Uterus (tissue), 4 donors: ENCODE measurements at places on chromosomes 4 and X.

- no peak for DNase-seq
These were observed 4.2 kb downstream of the CENPVL3 start for GRCh38 chrX:51614353-51615012.

DNA sequence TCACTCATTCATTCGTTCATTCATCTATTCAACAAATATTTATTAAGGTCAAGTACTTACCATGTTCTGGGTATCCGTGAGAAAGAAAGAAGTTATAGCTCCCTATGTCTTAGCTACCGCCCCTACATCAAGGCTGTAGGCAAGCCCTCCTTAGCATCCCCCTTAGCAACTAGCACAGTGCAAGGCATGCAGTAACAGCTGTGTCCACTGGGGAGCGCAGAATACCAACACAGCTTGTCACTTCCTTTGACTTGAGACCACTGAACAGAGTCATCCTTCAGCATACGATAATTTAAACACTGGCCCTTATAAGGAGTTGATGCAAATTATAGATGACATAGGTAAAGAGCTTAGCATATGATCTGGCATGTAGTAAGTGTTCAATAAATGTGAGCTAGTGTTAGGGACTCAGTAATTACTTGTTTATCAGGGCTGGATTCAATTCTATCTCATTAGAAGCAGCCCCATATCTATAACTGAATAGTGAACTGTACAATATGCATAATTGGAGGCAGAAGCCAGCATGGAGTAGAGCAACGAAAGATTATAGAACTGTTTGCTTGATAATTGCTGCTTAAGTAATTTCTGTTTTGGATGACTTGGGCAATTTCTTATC is 8.7 kb downstream of the KIAA1210 start:
- peak; percentile 38 for DNase-seq

GRCh38 chr4:2303121-2303685 is 41.3 kb upstream of the MXD4 start:
- DNase-seq = no peak

DNA sequence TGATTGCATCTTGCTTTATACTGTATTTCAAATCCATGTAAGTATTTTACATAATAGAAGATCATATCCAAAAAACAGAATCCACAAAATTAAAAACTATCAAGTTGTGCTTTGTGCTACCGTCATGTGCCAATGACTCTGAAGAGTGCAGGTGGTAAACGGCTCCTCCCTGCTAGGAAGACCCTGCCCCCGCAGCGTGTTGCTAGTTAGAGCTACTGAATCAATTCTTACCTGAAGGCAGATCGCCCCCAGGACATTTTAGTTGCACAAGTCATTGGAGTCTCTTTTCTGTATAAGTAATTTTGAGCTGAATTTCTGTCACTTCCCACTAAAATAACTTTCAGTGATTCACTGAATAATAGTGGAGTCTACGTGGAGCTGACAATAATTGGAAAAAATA is 599.5 kb upstream of the ZFP42 start:
- DNase-seq = no peak

DNA sequence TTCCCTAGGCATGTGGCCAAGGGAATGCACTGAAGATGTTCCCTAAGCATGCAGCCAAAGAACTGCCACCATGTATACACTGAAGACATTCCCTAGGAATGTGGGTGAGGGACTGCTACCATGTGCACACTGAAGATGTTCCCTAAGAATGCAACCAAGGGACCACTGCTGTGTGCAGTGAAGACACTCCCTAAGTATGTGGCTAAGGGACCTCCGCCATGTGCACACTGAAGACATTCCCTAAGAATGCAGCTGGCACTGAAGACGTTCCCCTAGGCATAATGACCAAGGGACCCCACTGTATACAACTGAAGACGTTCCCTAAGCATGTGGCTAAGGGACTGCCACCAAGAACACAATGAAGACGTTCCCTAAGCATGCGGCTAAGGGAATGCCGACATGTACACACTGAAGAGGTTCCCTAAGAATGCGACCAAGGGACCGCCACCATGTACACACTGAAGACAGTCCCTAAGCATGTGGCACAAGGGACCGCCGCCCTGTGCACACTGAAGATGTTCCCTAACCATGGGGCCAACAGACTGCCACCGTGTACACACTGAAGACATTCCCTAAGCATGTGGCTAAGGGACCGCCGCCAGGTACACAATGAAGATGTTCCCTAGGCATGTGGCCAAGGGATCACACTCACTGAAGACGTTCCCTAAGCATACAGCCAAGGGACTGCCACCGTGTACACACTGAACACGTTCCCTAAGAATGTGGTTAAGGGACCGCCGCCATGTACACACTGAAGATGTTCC is 25.6 kb downstream of the DHRSX start:
- no peak for DNase-seq

DNA sequence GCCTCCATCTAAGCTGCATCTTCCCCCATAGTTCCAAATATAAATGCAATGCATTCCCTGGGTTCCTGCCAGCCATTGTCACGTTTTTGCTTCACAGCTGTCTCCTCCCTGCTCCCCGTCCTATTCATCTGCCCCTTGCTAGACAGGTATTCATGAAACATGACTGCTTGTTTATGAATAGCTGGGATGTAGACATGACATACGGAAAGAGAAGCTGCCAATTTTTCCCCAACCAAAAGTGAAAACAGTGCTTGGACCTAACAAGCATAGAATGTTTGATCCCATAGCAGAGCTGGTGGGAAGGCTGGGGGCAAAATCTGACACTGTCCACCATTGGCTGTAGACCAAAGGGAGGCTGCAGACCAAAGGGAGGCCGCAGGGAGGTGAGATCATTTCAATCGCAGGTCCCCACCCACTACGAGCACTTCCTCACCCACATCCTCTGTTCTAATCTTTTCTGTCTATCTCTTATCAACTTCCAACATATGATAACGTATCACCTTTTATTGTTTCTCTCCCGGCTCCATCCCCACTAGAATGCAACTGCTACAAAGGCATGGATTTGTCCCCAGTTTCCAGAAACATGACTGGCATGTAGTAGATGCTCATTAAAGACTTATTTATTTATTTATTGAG is 8.5 kb upstream of the GYG2 start:
- DNase-seq = no peak

DNA sequence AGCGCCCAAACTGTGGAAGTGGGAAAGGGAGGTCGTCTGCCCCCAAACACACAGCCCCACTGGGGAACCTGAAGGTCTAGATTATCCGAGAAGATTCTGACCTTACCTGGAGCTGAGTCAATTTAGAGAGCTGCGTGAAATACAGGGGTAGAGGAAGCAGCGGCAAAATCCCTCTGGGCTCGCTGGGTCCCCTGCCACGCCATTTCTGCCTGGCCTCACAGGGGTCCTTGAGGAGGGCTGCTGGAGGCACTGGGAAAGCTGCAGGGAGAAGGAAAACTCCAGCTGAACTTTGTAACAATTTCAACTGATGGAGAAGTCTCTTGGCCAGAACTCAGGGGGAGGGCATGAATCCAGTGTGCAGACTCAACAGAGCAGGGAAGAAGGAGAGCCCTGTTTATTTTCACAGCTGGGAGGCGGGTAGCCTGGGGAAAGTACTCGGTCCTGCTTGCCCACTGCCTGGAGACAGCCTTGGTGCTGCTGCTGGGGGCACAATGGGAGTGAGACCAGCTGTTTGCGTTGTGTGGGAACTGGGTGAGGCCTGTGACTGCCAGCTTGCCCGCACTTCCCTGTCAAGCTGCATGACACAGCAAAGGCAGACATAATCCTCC is 93.2 kb upstream of the MAPK10 start:
- DNase-seq = peak; percentile 59

DNA sequence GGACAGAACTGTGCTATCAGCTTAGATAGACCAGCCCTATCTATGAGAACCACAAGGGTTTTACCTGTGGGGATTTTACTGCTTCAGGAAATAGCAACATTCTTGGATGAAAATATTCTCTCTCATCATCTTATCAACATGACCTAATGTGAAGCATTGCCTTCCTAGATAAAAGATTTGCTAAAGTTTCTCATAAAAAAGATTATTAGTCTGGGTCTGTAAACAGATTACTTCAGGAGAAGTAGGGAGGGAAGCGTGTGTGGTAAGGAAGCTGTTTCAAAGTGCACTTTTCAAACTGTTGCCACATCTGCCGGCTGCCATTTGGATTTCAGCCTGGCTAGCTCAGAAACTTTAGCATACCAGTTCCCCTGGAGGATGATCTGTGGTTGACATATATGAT is at the start of gene NOX1:
Gene NOX1, minus strand, starts transcription at position 35 of the 400 bp plus-strand sequence. CDS start 220 bp downstream, outside the sequence.
- no peak for DNase-seq

- DNase-seq = no peak
These were observed 238.9 kb downstream of the SLC7A11 start for GRCh38 chr4:138003248-138003647.

DNA sequence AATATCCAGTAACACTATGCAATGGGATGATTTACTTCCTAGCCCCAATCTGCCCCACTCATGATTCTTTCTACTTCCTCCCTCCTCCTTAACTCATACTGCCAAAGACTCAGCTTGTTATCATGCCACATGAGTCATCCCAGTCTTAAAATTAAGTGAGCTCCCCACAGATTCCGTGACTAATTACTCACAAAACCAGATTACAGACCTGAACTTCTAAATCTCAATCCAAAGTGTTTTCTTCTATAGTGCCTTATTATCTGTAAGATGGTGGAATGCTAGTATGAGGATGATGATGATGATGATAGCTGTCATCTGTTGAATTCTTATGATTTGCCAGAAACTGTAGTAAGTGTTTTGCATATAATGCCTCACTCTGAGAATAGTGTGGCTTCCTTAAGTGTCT is 27.7 kb upstream of the GPC3 start:
- peak; percentile 28 for DNase-seq

DNA sequence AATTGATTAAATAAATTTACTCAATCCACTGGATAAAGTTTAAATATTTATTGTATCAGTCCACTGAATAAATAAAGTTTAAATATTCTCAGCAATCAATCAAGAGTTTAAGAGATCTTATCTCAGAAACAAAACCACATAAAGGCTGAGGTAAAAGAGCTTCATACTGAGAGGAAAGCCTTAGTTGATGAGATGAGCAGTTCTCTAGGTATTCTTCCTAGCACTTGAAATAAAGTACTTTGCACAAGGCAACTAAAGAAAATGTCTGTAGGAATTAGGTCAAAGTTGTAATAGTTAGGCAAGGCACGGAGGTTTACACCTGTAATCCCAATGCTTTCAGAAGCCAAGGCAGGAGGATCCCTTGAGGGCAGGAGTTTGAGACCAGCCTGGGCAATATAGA is 63.5 kb downstream of the UCHL1 start:
- DNase-seq = no peak

GRCh38 chr4:141576585-141577110 is 59.7 kb upstream of the IL15 start:
- no peak for DNase-seq

- DNase-seq = no peak
These were observed 11.0 kb upstream of the MSANTD1 start for GRCh38 chr4:3237712-3238560.

DNA sequence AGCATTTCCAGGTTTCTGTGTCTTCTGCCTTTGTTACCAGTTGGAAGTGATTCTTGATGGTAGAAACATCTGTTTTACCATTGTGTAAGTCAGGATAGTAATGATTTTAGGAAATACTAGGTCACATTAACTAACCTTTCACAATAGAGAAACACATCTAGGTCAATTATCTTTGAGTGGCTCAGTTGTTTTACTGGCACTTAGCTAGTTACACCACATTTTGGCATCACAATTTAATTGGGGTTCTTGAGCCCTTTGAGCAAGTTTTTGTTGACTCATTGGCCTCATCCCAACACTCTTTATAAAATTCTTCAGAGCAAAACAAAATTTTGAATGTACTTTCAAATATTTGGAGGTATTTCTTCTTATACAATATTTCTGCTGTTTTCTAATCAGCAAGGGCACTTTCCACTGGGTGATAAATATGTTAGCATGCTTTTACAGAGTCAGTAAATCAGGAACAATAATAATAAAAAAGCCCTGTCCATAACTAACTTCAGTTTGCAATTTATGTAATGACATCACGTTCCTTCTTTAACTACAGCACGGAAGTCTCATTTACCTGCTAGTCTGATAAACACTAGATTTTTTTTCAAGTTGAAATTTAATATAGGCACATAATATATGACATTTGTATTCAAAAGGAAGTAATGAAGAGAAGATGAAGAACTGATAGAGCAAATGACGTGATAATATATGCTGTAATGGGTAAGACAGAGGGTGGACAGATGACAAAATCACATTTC is 64.8 kb upstream of the GK2 start:
- no peak for DNase-seq
